ENCODE measurements at places on chromosomes 6 and 20.

DNA sequence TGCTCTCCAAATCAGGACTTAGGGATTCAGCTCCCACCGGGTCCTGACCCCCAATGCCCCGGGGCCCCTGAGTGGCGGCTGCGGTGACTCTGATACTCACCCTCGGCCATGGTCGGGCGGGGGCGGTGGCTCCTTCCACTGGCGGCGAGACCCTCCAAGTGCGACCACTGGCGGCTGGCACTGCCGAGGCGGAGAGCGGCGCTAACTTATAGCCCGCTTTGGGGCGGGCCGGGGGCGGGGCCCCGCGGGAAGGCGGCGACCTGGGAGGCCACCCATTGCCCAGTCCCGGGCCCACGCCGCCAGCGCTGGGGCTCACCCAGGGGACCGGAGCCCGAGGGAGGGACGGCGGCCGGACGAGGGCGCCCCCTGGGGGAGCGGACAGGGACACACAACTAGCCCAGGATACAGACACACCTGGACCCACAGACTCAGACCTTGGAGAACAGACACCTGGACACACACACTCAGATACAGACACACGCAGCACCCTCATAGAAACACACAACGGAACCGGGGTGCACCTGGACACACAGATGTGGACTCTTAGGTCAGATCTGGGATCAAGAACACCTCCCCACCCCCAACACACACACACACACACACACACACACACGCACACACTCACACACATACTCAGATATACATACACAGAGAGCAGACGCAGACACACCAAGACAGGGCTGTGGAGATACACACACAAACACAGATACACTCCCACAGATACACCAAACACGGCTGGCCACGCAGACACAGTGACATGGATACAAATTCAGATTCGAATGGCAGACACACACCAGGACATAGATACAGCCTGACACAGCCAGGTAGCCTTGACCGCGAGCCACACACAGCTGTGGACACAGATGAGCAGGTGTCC, at the start of gene TGM2:
Gene TGM2, minus strand, starts transcription at position 182 of the 877 bp plus-strand sequence. Its CDS starts 72 bp downstream, at position 110.
- peak; percentile 68 for DNase-seq

DNA sequence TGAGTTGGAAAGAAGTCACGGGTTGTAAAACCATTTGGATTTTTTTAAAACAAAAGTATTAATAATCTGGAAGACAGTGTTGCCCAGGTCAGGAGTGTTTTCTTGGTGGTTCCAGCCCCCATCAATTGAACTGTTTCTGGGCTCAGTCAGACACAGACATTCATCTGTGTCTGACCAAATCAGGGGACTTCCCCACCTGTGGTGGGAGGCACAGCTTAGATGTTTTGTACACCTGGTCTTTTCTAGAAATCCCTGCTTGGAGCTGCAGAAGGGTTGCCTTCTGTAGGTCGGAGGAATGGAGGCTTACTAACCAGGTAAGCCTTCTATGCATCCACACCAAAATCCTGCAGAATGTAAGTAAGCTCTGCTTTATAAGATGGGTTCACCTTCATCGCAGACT, 63.6 kb downstream of the CDS2 start:
- no peak for DNase-seq

GRCh38 chr6:30845183-30845582, 39.1 kb upstream of the DDR1 start:
- DNase-seq, result no peak

DNA sequence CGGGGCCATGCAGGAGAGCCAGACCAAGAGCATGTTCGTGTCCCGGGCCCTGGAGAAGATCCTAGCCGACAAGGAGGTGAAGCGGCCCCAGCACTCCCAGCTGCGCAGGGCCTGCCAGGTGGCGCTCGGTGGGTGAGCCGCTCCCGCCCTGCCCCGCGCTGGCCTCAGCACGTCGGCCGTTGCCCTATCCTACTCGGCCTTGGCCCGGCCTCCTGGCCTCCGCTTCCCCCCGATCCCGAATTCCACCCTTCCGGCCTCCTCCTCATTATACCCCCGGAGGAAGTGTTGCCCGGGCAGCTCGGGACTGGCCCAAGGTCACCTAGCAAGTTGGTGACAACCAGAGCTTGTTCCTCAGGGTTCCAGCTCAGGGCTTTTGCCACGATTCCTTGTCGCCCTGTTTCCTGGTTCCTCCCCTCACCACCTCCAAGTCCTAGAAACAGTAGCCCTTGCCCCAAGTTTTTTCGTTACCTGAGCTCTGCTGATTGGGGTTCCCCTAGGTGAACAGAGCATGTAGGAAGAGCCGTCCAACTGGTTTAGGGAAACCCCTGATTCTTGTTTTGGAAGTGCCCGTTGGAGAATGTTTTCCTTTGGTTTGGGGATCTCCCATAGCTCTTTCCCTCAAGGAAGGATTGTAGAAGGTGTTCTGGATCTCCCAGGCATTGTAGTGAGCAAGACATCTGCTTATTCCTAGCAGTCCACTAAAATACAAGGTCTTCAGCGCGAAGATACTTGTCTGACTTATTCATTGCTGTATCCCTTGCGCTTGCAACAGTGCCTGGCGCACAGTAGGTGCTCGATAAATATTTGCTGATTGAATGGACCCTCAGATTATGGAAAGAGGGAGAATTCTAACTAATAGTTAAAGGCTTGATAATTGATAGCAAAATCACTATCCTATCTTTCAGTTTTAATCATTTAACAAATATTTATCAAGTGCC, 641 bp downstream of the ARFGEF2 start:
- peak; percentile 75 for DNase-seq

- no peak for DNase-seq
Observed at GRCh38 chr20:24665196-24665595, 195.8 kb downstream of the SYNDIG1 start.

Data from NCI-H1930 (cell line).